ENCODE measurements at places on chromosomes 11 and 22. TPM values are rescaled to one million over a fixed set of nuclear protein-coding genes. Genes with fewer than 3 reads are reported as not detected.

SERHL2 gene
- total RNA-seq, result 0.91 TPM

TRIM48 gene
- not detected for total RNA-seq

EXPH5 gene
- 0.27 TPM for total RNA-seq

OR51B5 gene
- not detected for total RNA-seq

OR2AG1 gene
- not detected for total RNA-seq

GRCh38 chr11:33719587-33719986, 16.6 kb downstream of the CD59 start:
- H3K36me3 ChIP-seq, result peaks cover 46% of the 10 kb centered on the region
- H3K4me3 ChIP-seq, result no peak overlapping the region
- no peak for DNase-seq
- peaks cover 19% of the 10 kb centered on the region for H3K4me1 ChIP-seq

DNA sequence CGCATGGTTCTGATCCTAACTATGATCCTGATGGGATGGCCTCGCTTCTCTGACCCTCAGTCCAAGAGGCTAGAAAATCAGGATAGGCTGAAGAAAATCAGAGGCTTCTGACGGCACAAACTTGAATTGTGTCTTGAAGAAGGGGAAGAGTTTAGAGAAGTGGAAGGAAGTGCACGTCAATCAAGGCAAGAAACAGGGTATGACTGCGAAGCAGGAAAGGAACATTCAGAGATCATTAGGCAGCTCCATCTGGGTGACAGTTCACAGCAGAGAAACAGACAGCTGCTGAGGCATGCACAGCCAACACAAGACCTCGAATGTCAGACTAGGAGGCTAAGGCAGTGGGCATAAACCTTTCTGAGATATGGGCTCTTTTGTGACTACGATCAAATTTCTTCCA, 29.3 kb downstream of the CLPB start:
- no peak overlapping the region for H3K4me3 ChIP-seq
- no peaks in the 10 kb centered on the region for H3K27me3 ChIP-seq
- H3K27ac ChIP-seq, result no peak overlapping the region
- no peak for DNase-seq

GRCh38 chr22:19526076-19526701, 2.0 kb upstream of the CLDN5 start:
- no peaks in the 10 kb centered on the region for H3K36me3 ChIP-seq
- peaks cover 27% of the 10 kb centered on the region for H3K27me3 ChIP-seq
- H3K27ac ChIP-seq, result no peak overlapping the region
- H3K4me1 ChIP-seq, result peaks cover 16% of the 10 kb centered on the region
- DNase-seq, result no peak
- H3K4me3 ChIP-seq, result no peak overlapping the region

- DNase-seq, result no peak
- no peak overlapping the region for H3K27ac ChIP-seq
Measured at GRCh38 chr11:80849253-80849652, 1408.4 kb upstream of the TENM4 start.

GRCh38 chr11:69773626-69774353, 1.4 kb downstream of the FGF4 start:
- no peaks in the 10 kb centered on the region for H3K4me1 ChIP-seq
- no peak for DNase-seq
- H3K4me3 ChIP-seq, result no peak overlapping the region
- H3K36me3 ChIP-seq, result no peaks in the 10 kb centered on the region
- H3K27me3 ChIP-seq, result peaks cover 48% of the 10 kb centered on the region

GRCh38 chr22:26894766-26895485, 237.5 kb downstream of the MIAT start:
- no peak for DNase-seq
- no peaks in the 10 kb centered on the region for H3K36me3 ChIP-seq
- H3K4me1 ChIP-seq, result no peaks in the 10 kb centered on the region
- H3K27ac ChIP-seq, result no peak overlapping the region
- H3K4me3 ChIP-seq, result no peak overlapping the region
- H3K27me3 ChIP-seq, result peaks cover 36% of the 10 kb centered on the region

DNA sequence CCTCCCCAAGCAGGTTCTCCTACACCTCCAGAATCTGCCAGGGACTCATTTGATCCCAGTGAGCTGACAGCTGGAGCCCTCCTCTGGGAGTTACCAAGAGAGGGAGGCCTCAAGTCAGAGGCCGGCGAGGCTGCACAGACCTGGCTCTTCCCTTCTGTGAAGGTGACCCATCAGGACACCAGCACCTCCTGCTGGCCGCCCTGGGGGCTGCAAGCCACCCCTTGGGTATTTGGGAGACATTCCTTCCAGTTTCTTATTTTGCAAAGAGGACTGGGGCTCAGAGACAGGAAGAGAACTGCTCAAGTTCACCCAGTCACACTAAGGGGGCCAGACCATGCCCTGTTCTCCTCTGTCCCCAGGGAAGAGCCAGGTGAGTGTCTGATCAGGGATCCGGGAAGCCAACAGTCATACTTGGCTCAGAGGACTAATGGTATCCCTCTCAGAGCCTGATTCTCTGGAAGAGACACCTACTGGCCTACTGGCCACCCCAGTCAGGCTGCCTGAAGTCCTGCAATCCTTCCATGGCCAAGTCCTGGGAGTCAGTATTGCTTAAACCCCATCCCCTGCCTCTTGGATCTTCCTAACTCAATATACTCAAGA, 40.5 kb upstream of the RIC3 start:
- peak overlapping the region; percentile 46 for H3K27ac ChIP-seq
- H3K4me3 ChIP-seq, result no peak overlapping the region
- peaks cover 36% of the 10 kb centered on the region for H3K4me1 ChIP-seq

DNA sequence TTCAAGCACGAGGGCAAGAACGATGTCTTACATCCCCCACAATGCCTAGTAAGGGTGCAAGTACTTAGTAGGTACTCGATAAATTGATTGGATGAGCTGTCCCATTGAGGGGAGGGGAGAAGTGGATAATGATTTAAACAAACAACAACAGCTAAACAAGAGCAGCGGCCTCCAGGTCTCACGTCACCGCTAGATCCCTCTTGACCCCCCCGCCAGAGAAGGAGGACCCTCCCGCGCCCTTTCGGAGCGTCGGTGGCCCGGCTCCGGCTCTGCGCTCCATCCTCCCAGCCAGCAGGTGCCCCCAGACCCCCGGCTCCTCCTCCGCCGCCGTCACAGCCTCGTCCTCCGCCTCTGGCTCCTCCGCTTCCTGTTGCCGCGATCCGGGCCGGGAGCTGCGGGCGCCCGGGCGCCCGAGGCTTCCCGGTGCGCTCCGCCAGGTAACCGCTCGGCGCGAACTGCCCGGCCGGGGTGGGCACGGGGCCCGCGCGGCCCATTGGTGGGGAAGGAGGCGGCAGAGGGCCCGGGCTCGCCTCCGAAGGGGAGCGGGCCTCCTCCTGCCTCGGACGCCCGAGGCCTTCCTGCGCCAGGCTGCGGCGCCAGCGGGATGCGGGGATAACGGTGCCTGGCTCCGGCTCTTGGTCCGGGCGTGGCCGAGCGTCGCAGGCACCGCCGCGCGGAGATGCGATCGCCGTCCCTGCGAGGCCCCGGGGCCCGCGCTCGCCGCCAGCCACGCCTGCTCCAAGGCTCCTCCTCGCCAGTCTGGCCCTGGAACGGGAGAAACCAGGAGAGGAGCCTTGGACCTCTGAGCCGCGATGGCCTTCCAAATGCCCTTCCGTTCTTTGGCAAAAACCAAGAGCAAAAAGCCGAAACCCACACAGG, at the start of gene TLCD5:
Gene TLCD5 (plus strand): TSS at position 368 of the 879 bp plus-strand sequence. CDS start 2,143 bp downstream, outside the sequence.
- DNase-seq, result peak; percentile 25
- peaks cover 50% of the 10 kb centered on the region for H3K27me3 ChIP-seq
- peak within 1 kb of the TSS; percentile 74 for H3K4me3 ChIP-seq
- no peak within 1 kb of the TSS for H3K27ac ChIP-seq

- no peak overlapping the region for H3K4me3 ChIP-seq
- peak overlapping the region; percentile 93 for H3K27ac ChIP-seq
- peaks cover 6% of the 10 kb centered on the region for H3K36me3 ChIP-seq
- H3K4me1 ChIP-seq, result peaks cover 21% of the 10 kb centered on the region
Measured at GRCh38 chr11:94128291-94128745, 323 bp upstream of the PANX1 start.

DNA sequence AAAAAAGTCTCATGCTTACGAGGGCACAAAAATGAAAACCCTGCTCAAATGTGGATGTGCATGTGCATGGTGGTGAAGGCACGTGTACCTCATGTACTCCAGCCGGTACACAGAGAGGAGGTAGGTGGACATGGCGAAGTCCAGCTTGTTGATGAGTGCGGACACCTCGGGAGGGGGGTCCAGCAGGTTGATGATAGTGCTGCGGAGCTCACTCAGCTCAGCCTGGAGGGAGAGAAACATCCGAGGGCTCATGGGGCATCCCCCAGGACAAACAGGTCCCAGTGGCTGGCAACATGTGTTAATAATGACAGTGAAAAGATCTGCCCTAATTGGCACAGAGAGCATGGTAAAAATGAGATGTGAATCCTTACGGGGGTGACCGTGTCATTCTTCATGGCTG, 9.2 kb upstream of the SERPIND1 start:
- no peak overlapping the region for H3K4me3 ChIP-seq
- H3K4me1 ChIP-seq, result no peaks in the 10 kb centered on the region
- H3K27ac ChIP-seq, result no peak overlapping the region
- H3K27me3 ChIP-seq, result no peaks in the 10 kb centered on the region
- no peak for DNase-seq
- H3K36me3 ChIP-seq, result peaks cover 67% of the 10 kb centered on the region

DNA sequence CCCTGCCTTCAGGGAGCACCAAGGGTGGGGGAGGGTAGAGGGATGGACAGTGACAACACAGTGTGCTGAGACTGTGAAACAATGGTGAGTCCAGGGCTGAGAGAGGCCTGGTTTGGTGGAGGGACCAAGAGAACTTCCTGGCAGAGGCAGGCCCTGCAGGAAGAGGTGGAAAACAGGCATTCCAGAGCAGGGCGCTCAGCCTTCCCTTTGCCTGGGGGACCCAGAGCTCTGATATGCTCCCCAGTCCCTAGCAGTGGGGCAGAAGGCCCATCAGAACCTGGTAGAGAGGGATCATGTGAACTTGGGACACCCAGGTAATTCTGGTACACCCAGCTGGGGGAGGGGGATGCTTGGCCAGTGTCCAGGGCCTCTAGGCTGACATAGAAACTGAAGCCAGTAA, 17.2 kb upstream of the UVRAG start:
- no peak overlapping the region for H3K27ac ChIP-seq
- H3K4me3 ChIP-seq, result no peak overlapping the region
- DNase-seq, result no peak
- H3K36me3 ChIP-seq, result peaks cover 33% of the 10 kb centered on the region
- H3K27me3 ChIP-seq, result no peaks in the 10 kb centered on the region
- H3K4me1 ChIP-seq, result peaks cover 5% of the 10 kb centered on the region

GRCh38 chr22:29029202-29030000, 32.2 kb downstream of the C22orf31 start:
- H3K36me3 ChIP-seq, result no peaks in the 10 kb centered on the region
- peaks cover 6% of the 10 kb centered on the region for H3K4me1 ChIP-seq
- no peak for DNase-seq
- peaks cover 48% of the 10 kb centered on the region for H3K27me3 ChIP-seq
- H3K4me3 ChIP-seq, result no peak overlapping the region

DNA sequence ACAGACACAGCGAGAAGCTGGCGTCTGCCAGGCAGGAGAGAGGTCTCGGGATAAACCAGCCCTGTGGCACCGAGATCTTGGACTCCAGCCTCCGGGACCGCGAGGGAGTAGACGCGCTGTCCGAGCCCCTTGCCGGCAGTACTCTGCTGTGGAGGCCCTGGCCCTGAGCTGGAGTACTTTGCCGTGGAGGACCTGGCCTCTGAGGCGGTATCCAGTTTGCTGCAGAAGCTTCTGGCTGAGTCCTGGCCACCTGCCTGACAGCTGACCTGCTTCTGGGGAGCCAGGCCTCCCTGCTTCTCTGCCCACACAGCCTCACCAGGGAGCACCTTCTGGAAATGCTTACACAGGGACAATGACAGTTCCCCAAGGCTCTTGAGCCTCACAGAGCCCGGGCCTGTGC, 31.6 kb upstream of the CARS1 start:
- H3K4me3 ChIP-seq, result no peak overlapping the region
- peaks cover 2% of the 10 kb centered on the region for H3K4me1 ChIP-seq

- no peaks in the 10 kb centered on the region for H3K36me3 ChIP-seq
- no peak for DNase-seq
- H3K27me3 ChIP-seq, result peaks cover 24% of the 10 kb centered on the region
Measured at GRCh38 chr11:13205486-13205885, 72.1 kb upstream of the BMAL1 start.

DNA sequence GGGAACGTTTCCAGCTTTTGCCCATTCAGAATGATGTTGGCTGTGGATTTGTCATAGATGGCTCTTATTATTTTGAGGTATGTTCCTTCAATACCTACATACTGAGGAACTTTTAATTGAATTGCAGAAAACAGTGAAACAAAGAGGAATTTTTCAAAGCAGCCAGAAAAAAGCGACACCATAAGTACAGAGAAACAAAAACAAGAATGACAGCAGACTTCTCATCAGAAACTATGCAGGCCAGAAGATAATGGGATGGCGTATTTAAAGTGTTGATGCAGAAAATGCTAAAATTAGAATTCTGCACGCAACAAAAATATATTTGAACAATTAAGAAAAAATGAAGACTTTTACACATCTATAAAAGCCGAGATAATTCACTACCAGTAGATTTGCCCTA, 95.4 kb upstream of the TIMP3 start:
- H3K4me1 ChIP-seq, result no peaks in the 10 kb centered on the region
- no peaks in the 10 kb centered on the region for H3K27me3 ChIP-seq
- no peak for DNase-seq
- H3K27ac ChIP-seq, result no peak overlapping the region

DNA sequence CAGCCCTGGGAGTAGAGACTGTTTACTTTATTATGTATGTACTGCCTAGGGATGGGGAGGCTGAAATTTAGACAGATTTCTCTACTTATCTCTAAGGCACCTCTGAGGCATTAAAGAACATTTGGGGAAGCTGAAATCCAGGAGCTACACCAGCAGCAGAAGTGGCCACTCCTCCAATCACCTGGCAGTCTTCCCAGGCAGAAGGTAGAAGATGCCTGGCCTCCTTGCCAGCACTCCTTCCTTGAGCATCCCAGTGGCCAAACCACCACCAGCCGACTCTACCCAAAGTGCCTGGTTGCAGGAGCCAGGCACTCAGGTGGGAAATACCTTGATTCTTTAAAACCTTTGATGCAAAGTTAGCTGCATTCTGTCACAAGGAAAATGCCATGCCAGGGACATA, 1.9 kb upstream of the FAT3 start:
- no peak overlapping the region for H3K27ac ChIP-seq
- no peak for DNase-seq
- no peaks in the 10 kb centered on the region for H3K36me3 ChIP-seq

Measured in activated B cell treated with CpG ODN at 0.5 μM for 24 hours (primary cell).